NCI-H2029 treated with DMSO at 0.1 percent for 48 hours (cell line): ENCODE measurements at places on chromosomes 16 and 17.

GRCh38 chr17:32862940-32863339, 14.0 kb downstream of the MYO1D start:
- no peak for DNase-seq

GRCh38 chr17:1643293-1643998, 2.1 kb downstream of the SCARF1 start:
- no peak for DNase-seq

DNA sequence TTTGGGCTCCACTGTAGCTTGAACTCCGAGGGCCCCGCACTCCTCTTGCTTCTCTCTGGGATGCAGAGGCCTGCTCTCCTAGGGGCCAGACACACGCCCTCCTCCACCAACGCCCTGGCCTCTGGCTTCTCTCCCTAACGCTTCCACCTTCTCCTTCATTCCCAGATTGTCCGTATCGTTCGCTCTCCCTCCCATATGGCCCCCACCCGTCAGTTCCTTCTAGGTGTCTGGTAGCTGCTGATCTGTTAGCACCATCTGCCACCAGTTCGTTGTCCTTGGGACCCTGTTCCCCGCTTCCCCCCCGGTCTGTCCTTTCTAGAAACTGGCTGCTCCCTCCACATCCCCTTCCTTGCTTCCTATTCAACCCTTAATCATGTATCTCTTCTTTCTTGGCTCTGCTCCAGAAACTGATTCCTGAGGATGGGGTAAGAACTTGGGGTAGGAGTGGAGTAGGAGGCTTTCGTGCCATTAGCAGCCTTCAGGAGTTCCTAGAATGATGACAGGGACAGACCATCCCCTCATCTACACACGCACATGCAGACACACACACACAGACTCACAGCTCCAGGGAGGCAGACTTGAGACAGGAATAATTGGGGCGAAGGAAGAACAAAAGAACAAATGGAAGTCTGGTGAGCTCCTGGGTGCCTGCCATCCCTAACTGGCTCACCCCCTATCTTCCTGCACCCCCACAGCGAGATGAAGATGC, 4.3 kb downstream of the ATP1B2 start:
- DNase-seq = no peak

GRCh38 chr17:45833920-45834319, 10.8 kb upstream of the SPPL2C start:
- no peak for DNase-seq

DNA sequence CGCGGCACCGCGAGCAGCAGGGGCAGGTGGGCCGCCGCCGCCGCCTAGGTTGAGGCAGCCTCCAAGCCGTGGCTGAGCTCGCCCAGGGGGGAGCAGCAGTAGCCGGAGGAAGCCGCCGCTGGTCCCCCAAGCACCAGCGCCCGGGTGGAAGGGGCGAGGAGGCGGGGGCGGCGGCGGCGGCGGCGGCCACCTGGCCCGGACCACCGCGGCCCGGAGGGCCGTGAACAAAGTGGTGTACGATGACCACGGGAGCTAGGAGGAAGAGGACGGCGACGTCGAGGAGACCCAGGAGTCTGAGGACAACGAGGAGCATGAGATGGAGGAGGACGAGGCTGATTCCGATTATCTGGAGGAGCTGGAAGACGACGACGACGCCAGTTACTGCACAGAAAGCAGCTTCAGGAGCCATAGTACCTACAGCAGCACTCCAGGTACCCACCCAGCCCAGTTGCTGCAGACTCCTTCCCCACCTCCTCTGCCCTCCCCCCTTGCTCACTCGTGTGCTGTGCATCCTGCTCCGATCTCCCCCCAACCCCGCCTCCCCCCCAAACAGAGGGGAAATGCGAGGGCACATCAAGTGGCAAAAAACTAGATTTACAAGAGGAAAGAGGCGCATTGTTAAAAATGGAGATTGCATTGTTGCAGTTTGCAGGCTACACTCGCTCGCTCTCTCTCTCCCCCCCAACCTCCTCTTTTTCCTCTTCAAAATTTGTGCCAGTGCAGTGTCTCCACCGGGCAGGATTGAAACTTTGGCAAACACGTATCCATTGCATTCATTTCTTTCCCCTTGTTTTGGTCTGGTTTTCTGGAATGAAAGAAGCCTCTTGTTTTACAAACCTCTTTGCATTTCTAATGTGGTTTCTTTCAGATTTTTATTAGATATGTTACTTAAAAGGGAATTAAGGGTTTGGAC, 41.8 kb upstream of the AMZ2 start:
- DNase-seq = no peak

GRCh38 chr17:35214192-35214591, 20.0 kb upstream of the SLC35G3 start:
- no peak for DNase-seq

DNA sequence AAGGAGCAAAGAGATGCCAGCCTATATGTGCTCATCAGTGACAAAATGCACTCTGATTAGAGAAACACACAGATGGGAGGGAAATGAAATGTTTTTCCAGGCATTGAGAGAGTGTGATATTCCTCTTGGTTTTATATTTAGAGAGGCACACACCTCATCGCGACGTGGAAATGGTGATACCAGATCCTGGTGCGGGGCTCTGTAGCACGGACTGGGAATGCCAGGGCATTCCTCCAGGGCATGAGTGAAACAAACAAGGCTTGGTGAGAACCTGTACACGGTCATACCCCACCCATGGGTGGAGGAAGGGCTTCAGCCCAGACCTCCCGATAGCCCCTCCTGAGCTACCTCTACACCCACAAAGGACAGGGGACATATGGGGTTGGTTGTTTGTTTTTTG, 280.2 kb downstream of the C16orf95 start:
- DNase-seq = no peak

- no peak for DNase-seq
These were observed 631 bp downstream of the KREMEN2 start for GRCh38 chr16:2964475-2965336.

DNA sequence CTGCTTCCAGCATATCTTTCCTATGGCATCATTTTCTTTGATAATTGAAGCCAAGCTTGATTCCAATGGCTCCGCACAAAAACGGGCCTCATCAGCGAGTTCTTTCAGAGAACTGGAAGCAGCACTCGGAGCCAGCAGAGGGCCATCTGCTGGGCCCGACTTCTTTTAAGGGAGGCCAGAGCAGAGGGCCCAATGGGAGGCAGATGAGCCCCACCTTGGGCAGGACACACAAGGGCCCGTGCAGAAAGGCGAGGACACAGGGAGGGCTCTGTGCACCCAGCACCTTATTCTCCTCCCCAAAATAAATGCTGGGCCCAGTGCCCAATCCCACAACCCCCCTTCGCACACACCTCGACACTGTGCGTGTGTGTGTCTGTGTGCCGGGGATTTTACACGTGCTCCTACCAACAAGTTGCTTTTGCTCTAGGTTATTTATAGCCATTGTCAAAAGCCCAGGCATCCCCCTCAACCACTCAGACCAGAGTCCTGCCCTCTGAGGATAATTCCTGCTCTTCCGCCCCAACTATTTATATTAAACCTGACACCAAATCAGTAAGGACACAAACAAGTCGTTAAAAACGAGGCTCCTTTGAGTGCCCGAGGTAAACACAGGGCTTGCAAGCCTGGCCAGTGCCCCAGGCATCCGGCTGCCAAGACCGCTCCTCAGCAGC, 6.8 kb downstream of the AXIN2 start:
- DNase-seq = peak; percentile 70
